DMS53 (cell line): ENCODE measurements at places on chromosomes 13 and 19.
A peak's percentile ranks its signal among the peaks of the same experiment; 100 is the strongest.

DNA sequence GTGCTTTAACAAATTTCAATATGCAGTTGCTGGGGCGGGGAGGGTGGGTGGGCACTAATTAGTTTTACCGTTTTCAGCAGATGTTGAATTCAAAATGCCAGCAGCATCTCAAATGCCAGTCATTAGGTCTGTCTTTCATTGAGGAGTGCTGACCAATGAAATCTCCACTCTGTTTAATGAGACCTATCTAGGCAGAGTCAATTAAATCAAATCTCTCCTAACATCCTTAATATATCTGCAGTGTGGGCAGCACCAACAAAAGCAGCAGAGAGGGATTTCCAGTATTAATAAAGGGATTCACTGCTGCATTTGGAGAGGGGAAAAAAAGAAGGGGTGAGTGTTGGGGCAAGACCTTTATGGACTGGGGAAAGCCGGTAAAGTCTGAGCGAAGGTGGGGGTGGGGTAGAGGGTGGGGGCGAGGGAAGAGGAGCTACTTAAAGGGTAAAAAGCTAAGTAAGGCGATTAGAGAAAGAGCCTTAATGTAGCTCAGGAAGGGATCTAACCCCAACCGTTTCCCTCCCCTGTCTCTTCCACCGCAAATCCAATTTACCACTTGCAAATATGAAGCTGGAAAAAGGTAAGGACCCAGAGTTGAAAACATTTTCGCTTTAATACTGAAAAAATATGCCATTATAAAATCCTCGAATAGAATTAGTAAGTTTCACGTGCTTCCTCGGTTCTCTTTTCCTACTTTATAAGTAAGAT, 4.5 kb downstream of the SLITRK1 start:
- no peak for DNase-seq

- DNase-seq = no peak
Observed at GRCh38 chr13:97935071-97935470, 18.4 kb upstream of the IPO5 start.

DNA sequence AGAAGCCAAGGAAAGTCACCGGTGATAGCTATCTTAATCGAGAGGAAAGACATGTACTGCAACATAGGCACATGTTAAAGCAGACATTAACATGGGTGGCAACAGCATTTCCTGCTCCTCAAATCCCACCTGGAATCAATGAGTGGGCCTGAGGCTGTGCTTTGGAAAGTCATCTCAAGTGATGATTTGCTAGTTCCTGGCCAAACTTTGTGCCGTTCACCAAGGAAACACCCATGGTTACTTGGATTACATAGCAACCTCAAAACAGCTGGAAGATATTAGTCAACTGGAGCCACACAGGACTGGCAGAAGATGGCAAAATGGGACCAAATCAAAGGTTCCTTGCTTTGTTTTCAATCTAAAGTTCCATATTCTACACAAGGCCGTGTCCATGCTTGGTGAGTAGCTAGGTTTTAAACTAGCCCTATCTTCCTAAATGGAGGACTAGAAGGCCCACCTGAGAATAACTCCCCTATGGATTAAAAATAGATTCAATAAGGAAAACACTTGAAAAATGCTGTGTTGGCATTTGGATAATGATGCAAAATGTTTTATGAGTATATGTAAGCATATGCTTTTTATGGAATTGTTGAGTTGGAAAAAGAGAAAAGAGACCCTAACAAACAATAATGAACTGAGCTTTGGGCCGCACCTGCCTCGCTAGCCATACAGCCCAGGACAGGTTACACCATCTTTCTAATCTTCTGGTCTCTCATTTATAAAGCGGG, 144.5 kb downstream of the RGCC start:
- DNase-seq = no peak

- DNase-seq = no peak
Observed at GRCh38 chr13:98083936-98084335, 59.0 kb upstream of the FARP1 start.

DNA sequence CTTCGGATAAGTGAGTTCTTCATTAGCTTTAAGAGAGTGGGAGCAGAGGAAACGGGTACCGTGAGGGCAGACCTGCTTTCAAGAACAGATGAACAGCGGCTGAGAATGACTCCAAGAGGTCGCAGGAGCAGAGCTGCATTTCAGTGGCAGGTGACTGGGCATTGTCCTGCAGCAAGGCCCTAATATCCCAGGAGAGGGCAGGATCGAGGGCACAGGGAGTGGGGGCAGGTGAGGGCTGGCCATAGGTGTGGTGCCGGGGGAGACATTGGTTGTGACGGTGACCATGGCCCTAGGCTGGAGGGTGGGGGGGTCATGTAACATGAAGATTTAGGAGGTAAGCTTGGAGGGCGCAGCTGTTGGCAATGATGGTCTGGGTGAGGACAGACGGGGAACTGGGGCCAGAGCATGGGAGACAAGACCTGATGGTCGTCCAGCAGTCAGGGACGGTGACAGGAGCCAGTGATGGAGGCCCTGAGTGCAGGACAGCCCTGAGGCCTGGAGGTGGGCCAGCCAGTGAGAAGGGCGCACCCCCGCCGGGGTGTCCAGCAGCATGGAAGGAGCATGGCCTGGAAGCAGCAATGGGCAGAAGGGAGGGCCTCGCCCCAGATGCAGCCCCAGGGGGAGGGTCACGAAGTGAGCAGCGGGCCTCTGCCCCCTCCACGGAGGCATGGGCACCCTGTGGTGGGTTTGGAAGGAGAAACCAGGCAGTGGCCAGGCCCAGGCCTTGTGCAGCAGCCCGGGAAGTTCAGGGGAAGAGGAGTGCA, 29.2 kb upstream of the LAMP1 start:
- no peak for DNase-seq

- DNase-seq = no peak
Observed at GRCh38 chr19:22783651-22784410, at the start of gene ZNF99. ZNF99 (minus strand) TSS chr19:22784151; CDS start chr19:22784016, 135 bp downstream.

GRCh38 chr19:33054623-33055022, 10.1 kb downstream of the RHPN2 start:
- peak; percentile 62 for DNase-seq

- DNase-seq = peak; percentile 36
Observed at GRCh38 chr13:113489549-113490495, 689 bp downstream of the DCUN1D2 start.

GRCh38 chr13:40351537-40352379, 314.7 kb downstream of the FOXO1 start:
- no peak for DNase-seq

DNA sequence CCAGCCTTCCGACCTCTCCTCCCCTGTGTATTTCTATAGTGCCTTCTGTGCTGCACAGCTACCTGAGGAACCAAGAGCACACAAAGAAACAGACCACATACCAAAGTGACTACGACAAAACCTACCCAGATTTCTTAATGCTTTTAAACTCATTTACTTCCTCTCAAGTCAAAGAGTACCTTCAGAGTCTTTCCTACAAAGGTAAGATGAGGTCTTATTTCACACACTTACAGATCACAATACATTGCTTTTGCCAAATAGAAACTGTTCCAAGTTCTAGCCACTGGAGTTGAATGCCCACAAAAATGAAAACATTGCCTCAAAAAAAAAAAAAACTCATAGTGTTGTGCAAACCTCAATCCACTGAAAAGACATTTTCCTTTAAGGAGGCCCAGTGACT, 36.4 kb downstream of the TEX26 start:
- no peak for DNase-seq

DNA sequence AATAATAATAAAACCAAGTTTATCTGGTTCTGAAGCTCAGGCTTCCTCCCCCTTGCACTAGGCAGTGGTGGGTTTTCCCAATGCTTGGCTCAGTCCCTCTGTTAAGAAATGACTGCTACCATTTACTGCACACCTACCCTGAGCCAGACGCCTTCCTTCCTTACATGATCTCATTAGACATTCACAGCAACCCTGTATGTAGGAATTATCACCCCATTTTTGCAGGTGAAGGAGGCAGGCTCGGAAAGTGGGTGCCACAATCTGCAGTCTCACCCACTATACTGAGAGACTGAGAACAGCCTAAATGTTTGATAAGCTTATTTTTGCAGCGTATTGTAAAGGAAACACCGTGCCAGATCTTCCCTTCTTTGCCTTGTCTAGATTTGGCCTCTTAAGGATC, 18.3 kb upstream of the CACNG8 start:
- DNase-seq = no peak

- DNase-seq = no peak
Observed at GRCh38 chr13:112184261-112184660, 117.3 kb downstream of the SOX1 start.

- DNase-seq = peak; percentile 68
Observed at GRCh38 chr19:45657520-45658167, 10.4 kb upstream of the GIPR start.

DNA sequence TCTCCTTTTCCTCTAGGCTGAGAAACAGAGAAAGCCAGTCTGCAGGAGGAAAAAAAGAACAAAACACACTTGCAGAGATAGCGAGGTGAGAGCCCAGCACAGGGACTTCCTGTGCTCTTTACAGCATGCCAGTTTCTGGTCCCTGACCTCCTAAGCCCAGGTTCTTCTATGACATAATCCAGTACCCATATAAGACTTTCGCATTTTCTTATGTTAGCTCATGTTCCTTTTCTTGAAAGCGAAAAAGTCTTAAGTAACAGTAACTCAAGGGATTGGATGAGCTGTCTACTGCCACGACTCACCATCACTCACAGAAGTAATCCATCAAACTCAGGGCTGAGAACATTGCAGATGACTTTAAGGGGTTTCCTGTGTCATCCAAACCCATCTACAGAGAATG, 17.4 kb downstream of the CCDC70 start:
- no peak for DNase-seq

DNA sequence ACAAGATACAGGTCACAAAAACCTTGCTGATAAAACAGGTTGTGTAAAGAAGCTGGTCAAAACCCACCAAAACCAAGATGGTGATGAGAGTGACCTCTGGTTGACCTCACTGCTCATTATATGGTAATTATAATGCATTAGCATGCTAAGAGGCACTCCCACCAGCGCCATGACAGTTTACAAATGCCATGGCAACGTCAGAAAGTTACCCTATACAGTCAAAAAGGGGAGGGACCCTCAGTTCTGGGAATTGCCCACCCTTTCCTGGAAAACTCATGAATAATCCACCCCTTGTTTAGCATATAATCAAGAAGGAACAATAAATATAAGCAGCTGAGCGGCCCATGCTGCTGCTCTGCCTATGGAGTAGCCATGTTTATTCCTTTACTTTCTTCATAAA, 434.1 kb downstream of the ZNF536 start:
- no peak for DNase-seq

DNA sequence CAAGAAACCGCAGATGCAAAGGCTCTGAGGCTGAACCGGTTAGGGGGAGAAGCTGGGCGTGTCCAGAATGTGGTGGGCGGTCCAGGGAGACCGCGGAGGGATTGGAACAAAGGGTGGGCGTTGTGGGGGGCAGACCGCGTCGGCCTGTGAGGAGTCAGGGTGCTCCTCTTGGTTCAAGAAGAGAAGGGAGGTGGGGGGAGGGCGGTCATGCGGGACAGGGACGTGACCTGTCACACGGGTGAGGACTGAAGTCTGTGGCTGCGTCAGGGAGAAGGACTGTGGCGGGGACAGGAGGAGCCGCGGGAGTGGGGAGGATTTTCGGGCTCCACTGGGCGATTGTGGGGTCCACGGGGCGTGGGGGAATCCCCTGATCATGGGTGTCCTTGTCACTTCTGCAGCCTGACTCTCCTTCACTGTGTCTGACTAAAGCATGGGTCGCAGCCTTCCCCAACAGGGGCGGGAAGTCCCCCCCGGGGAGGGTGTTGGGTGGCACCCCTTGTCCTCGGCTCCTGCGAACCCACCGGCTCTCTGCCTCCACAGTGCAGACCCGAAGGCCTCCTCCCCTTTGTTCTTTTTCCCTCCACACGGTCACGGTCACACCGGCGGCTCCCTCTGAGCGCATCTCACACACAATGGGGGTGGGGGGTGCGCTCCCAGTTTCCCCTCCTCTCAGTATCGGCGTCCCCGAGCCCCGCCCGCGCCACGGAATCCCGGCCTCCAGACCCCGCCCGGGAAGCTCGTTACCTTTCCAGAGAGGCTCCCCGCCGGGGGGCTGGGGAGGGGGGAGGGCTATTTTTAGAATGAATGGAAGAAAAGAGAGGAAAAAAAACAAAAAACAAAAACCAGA, 16.4 kb upstream of the KCNN1 start:
- DNase-seq = peak; percentile 54

- DNase-seq = no peak
Observed at GRCh38 chr19:40763526-40763925, 11.8 kb upstream of the MIA start.

DNA sequence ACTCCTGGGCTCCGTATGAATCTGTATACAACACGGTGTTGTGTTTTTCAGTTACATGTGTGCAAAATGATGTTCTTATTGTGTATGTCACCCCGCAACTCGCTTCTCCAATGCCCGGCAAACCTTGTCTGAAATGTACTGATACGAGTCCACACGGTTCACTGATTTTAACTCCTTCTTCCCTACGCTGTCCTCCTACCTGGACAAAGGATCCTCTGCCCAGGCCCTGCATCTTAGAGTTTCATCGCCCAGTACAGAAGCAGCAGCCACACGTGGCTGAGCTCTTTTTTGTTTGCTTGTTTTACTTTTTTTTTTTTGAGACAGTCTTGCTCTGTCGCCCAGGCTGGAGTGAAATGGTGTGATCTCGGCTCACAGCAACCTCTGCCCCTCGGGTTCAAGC, 28.9 kb downstream of the ZFR2 start:
- no peak for DNase-seq

GRCh38 chr13:74883834-74884233, 598.1 kb downstream of the TBC1D4 start:
- no peak for DNase-seq

GRCh38 chr19:2249010-2249866, at the start of gene AMH:
AMH (plus strand) TSS chr19:2249323; CDS start chr19:2249333, 10 bp downstream.
- peak; percentile 38 for DNase-seq

DNA sequence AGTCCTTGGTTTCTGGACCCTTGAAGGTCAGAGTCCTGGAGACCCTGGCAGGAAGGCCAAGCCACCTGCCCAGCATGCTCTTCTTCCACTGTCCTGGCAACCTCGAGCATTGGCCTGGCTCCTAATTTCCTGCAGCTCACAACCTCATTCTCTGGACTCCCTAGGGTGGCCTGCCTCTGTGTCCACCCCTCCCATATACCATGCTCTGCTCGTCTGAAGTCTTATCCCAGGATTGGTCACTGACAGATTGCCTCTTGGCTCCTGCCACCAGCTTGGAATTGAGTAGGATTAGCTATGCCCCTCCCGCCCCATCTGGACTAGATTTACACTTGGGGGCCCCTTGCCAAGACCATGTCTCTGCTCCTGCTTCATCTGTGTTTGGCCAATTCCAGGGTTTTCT, 17.1 kb upstream of the WASF3 start:
- no peak for DNase-seq
